ENCODE measurements at places on chromosomes 13 and 19. TPM values are rescaled to one million over a fixed set of nuclear protein-coding genes. Genes with fewer than 3 reads are reported as not detected.

Gene CEACAM20
- total RNA-seq: not detected

Gene SCN1B
- total RNA-seq: 45.7 TPM

Gene FCHO1
- 0.97 TPM for total RNA-seq

Gene ADAT3
- 2.0 TPM for total RNA-seq

Gene KLK11
- 0.62 TPM for total RNA-seq

Gene SUPT20H
- total RNA-seq: 34.8 TPM

Gene XAB2
- total RNA-seq: 27.5 TPM

Gene COL5A3
- 9.6 TPM for total RNA-seq

Gene ERF
- 46.0 TPM for total RNA-seq

Gene ZNF253
- 9.6 TPM for total RNA-seq

Gene ADGRE3
- total RNA-seq: not detected

Gene SLC25A41
- total RNA-seq: 0.25 TPM

Gene ZIC2
- not detected for total RNA-seq

Gene AMH
- total RNA-seq: 1.6 TPM

Gene LENG1
- 5.9 TPM for total RNA-seq

Gene ZNF285
- 5.5 TPM for total RNA-seq

Gene TEX101
- total RNA-seq: not detected

Gene RFPL4AL1
- not detected for total RNA-seq

Gene DNAJC15
- 26.6 TPM for total RNA-seq

Gene SH2D3A
- total RNA-seq: 0.15 TPM

Gene STOML3
- total RNA-seq: not detected

- no peak for DNase-seq
Observed at GRCh38 chr13:40207001-40207478, 459.4 kb downstream of the FOXO1 start.

GRCh38 chr13:77339408-77339807 is 12.5 kb upstream of the MYCBP2 start:
- no peak for DNase-seq

DNA sequence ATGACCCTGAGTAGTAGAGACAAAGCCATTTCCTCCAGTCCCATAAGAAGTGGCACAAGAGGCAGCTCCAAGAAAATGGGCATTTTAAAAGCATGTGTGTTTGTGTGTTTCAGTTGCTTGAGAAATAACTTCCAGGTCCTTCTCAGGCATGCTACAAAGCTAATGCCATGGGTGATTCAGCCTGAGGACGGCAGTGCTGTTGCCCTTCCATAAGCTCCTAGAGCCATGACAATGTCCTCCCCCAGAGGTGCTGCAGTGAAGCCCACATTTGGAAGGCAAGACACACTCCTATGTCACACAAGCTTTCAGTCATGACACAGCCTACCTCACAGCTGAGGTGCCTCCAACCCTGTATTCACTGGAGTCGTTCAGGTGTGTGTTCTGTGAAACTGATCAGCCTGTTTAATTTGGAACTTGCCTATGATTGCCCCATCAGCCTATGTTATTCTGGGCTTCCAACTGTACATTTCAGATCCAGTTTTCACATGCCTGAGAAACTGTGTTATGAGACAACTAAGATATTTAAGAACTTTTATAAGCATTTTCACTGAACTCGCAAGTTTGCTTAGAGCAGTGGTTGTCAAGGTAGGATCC is 213.6 kb downstream of the FOXO1 start:
- no peak for DNase-seq

- peak; percentile 67 for DNase-seq
Observed at GRCh38 chr13:51000571-51001260, 91.1 kb downstream of the RNASEH2B start.

- DNase-seq: peak; percentile 67
Observed at GRCh38 chr13:76820759-76821158, 65.4 kb downstream of the KCTD12 start.

DNA sequence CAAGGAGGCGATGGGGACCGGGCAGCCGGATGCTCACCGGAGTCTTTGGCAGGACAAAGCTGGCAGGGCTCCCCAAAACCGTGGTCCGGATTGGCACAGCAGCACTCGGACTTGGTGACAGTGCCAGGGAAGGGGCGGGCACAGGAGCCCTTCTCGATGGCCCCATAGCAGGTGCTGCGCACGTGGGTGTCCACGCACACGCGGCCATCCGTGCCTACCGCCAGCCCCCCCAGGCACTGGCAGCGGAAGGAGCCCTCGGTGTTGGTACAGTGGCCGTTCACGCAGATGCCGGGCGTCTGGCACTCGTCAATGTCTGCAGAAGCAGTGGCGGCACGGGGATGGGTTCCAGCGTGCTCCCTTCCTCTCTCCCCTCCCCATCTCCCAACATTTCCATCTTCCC is 17.9 kb downstream of the FBN3 start:
- DNase-seq: no peak

GRCh38 chr13:51330791-51331190 is 8.7 kb upstream of the SERPINE3 start:
- DNase-seq: no peak

- no peak for DNase-seq
Observed at GRCh38 chr13:66826398-66826797, 403.7 kb downstream of the PCDH9 start.

- DNase-seq: no peak
Observed at GRCh38 chr13:31530922-31531321, 208.4 kb upstream of the RXFP2 start.

GRCh38 chr19:632579-633067 is 714 bp downstream of the POLRMT start:
- DNase-seq: no peak

- no peak for DNase-seq
Observed at GRCh38 chr19:55694656-55695491, 19.8 kb downstream of the EPN1 start.

DNA sequence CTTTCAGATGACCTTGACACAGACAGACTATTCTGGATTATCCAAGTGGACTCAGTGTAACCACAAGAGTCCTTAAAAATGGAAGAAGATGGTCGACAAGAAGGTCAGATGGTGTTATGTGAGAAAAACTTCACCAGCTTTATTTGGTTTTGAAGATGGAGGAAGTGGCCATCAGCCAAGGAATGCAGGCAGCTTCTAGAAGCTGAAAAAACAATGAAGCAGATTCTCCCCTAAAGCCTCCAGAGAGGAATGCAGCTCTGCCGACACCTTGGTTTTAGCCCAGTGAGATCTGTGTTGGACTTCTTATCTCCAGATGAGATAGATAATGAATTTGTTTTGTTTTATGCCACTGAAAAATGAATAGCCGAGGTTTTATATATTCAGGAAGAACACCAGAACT is 501.5 kb downstream of the DCT start:
- DNase-seq: no peak

- DNase-seq: no peak
Observed at GRCh38 chr19:51147663-51148062, 5.6 kb downstream of the SIGLEC7 start.

- peak; percentile 76 for DNase-seq
Observed at GRCh38 chr19:40599902-40600569, 1.1 kb upstream of the LTBP4 start.

- DNase-seq: peak; percentile 60
Observed at GRCh38 chr19:45311621-45312020, 11.1 kb downstream of the CKM start.

- no peak for DNase-seq
Observed at GRCh38 chr19:33401683-33402420, 28.3 kb downstream of the CEBPG start.

GRCh38 chr13:44792096-44792495 is 197.2 kb downstream of the NUFIP1 start:
- DNase-seq: no peak

DNA sequence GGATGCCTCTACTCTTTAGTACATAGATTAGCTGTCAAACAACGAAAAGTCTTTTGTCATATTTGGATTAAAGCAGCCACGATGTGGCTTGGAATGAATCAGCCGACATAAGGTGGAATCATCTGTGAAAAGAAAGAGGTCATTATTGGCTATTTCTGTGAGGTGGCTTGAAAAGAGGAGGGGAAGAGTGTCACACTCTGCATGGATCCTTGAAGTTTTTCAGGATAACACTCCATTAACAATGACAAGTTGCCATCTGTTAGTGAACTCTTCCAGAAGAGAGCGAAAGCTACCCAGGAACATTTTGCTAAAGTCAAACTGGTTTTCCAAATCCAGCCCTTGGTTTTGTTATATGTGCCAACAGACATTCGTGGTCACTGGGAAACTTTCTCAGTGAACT is 1604.8 kb downstream of the OLFM4 start:
- DNase-seq: no peak

DNA sequence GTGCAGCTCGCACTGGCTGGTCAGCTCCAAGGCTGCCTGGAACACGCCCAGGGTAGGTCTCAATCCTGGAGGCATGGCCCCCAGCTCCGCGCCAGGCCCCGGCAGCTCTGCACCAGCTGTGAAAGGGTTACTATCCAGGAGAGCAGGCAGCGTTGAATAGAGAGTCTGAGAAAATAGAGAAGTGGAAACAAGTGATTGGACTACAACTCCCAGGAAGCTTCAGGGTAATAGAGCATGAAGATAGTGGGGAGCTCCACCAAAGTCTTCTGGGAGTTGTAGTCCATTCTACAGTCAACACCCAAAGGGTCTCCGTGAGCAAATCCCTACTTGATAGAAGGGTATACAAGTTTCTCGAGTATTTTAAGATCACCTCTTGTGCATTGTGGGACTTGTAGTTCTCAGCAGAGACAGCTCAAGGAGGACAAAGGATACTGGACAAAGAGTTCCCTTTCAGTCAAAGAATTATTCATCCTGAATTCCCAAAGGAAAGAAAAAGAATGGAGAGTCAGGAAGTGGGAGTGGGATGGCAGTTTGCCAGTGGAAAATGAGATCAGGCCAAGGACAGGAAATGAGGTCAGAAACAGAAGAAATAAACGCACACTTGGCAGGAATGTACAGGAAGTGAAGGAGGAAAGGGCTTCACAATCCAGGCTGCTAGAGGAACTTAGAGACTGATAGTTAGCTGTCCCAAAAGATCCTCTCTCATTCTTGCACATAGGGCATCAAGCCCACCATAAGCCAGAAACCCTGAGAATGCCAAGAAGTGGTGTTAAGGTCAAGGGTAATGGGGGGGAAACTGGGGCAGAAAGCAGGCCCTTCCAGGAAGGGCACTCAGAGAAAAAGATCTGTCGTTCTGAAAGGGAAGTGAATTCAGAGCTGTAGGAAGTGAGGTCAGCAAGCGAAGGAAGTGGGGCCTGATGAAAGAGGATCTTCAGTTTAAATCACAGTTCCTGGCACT is 5.5 kb upstream of the MAMSTR start:
- DNase-seq: no peak

GRCh38 chr13:92500192-92500591 is 726.4 kb upstream of the GPC6 start:
- no peak for DNase-seq

DNA sequence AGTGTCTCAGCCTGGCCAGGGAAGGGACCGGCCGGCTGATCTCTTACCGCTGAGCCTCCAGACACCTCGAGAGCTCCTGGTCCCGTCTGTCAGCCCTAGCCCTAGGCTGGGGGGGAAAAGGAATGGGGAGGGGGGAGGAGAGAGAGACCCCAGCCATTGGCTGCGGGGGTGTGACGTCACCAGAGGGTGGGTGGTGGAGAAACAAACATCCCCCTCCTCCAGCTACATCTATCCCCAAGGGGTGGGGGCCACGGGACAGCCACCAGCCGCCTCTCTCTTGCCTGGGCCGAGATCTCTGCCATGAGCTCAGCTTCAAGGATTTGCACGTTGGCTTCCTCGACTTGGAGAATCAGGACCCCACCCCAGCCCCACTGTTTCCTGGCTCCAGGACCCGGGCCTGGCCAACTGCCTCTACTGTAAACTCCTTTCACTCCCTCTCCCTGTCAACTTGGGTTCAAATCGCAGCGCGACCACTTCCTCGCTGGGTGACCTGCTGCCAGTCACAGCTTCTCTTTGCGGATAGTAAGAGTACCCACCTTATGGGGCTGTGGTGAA is at the start of gene PRX:
TSS of gene PRX (minus strand) at position 88 of the 555 bp plus-strand sequence. CDS start 5,446 bp downstream, outside the sequence.
- no peak for DNase-seq

DNA sequence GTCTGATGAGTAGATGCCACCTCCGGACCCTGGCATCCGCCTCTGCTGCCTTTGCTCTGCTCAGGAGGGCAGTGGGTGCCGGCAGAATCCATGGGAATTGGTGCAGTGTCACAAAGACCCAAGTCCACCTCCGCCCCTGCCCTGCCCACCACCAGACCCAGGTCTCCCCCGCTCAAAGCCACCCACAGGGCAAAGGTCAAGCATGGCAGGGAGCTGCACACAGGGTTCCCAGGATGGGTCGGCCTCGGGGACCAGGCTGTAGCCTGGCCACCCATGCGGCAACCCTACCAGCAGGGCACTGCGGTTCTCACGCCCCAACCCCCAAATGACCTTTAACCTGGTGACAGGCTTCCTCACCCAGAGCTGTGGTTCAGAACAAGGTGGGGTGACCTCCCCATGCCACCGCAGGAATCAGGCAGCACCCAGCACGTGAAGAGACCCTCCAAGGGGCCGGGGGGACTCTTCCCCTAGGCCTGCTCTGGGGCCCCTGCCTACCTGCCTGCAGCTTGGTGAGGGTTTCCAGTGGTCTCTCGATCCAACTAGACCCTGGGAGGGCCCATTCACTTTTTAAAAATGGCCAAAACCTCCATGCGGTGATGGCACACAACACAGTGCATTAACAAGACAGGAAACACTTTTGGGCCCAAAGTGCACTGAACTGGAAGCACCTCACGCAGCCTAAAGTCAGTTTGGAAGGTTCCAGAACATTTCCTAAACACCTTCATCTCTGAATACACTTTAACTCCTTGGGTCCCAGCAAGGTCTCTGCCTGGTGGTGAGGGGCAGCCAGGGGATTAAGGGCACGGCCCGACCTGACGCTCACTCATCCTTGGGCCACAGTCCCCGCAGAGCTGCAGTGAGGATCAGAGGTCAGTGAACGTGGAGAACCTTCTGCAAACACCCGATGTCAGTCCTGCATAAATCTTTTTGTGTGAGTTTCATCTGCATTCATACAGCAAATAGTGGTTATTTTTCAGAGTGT is 11.0 kb downstream of the GAS6 start:
- no peak for DNase-seq

GRCh38 chr19:17333611-17334413 is 843 bp downstream of the ANO8 start:
- peak; percentile 39 for DNase-seq

GRCh38 chr19:16385821-16386220 is 61.2 kb downstream of the KLF2 start:
- DNase-seq: no peak

DNA sequence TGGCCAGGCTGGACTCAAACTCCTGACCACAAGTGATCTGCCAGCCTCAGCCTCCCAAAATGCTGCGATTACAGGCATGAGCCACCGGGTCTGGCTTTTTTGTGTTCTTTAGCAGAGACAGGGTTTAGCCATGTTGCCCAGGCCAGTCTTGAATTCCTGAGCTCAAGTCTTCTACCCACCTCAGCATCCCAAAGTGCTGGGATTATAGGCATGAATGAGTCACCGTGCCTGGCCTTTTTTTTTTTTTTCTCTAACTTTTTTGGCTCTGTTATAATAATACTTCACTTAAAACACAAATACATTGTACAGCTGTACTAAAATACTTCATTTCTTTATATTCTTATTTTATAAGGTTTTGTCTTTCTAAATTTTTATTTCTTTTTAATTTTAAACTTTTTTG is 599.5 kb upstream of the PCDH9 start:
- no peak for DNase-seq

- DNase-seq: no peak
Observed at GRCh38 chr19:18063463-18063862, 23.3 kb downstream of the IL12RB1 start.

- no peak for DNase-seq
Observed at GRCh38 chr19:4500841-4501591, 17.3 kb downstream of the PLIN4 start.

- no peak for DNase-seq
Observed at GRCh38 chr19:50659318-50660087, 10.3 kb downstream of the C19orf81 start.
